ENCODE measurements at places on chromosomes 16 and 17.

DNA sequence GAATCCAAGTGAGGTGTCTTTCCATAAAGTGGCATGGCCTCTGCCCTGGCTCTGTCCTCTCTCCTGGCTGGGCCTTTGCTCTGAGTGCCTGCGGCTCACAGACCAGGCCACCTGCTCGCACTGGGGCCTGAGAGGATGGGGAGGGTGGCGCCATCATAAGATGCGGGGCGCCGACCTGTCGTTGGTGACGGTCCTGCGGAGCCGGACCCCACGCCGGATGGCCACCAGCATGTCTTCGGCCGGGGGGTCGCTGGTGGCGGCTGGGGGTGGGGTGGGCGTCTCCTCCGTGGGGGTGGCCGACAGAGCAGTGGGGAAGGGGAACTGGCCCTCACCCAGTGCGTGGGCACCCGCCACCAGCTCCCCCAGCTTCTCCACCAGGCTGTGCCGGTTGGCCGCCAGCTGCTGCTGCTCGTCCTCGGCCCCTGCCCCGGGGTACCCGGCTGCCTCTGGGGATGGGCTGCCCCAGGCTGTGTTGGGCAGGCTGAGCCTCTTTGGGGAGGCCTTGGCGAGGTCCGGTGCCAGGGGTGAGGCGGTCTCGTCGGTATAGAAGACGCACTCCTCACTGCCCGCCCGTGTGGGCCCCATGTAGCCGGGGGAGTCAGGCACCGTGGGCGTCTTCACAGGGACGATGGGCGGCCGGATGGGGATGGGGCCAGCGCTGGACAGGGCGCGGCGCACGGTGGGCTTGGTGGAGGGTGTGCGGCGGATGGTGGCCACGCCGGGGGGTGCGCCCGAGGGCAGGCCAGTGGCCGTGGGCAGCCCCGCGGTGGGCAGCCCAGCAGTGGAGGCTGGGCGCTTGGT lies 17.4 kb downstream of the IL34 start:
- no peak for DNase-seq

DNA sequence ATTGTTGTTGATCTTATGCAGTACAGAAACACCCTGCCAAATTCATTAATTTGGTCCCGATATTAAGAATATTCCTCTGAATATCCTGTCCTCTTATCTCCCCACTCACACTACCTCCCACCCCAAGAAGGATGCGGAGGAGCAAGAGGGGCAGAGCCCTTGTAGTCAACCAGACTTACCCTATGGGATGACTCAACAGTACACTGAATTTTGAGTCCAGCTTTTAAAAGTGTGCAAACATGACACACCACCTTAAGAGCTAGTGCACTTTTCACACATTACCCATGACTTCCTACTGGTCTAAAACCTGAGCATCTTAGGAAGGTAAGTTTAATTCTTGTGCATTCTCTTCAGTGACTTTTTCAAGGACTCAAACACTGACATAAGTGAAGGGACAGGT lies 9.5 kb downstream of the USP22 start:
- no peak for DNase-seq

- no peak for DNase-seq
Measured at GRCh38 chr16:4750896-4751295, 16.1 kb downstream of the ZNF500 start.

DNA sequence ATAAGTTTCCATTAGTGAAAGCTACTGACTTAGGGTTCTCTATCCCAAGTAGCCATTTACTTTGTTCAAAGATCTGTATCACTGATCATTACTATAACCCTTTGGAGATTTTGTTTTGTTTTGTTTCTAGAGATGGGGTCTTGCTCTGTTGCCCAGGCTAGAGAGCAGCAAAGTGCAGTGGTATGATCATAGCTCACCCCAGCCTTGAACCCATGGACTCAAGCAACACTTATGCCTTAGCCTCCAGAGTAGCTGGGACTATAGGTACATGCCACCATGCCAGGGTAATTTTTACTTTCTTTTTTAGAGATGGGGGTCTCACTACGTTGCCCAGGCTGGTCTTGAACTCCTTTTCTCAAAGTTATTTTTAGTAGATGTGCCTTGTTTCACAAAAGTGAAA lies 154.7 kb downstream of the KCNJ2 start:
- DNase-seq, result no peak

DNA sequence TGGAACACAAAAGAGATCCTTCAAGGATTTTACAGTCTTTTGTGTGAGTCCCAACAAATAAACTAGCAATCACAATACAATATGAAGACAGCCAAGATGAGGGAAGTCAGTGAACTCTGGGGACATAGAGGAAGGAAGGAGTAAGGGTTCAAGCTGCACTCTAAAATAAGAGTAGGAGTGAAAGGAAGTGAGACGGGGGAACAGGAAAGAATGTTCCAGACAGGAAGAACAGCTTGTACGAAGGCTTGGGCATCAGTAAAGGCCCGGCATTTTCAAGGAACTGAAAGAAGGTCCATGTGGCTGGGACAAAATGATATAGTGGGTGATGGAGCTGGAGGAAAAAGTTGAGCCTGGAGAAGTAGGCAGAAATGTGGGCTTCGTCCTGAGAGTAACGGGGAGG lies 4.5 kb downstream of the CCL17 start:
- DNase-seq, result no peak

- no peak for DNase-seq
Measured at GRCh38 chr16:81486540-81487061, 42.0 kb downstream of the CMIP start.

DNA sequence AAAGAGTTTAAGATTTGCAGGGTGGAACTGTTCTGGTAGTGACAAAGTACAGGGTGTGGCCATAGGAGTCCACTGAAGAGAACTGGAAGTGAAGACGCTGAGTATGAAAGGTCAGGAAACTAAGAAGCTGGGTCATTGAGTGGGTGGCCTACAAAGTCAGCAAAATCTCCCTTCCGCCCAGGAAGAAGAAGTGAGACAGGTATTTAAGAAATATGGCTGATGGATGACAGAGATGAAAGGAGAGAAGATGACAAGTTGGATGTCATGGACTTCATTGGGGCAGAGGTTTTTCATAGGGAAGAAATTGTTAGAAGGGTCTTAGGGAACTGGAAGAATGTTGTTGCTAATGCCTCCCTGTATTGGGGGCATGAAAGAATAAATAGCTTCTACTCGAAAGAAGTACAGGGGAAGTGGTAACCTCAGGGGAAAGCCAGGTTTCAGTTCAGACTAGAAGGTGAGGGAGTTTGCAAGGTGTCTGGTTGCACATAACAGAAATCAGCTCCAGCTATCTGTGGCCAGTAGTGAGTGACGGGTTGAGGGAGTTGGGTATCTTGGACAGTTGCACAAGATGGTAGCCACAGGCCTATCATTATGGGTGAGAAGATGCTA lies 33.6 kb upstream of the MED13 start:
- DNase-seq, result no peak

DNA sequence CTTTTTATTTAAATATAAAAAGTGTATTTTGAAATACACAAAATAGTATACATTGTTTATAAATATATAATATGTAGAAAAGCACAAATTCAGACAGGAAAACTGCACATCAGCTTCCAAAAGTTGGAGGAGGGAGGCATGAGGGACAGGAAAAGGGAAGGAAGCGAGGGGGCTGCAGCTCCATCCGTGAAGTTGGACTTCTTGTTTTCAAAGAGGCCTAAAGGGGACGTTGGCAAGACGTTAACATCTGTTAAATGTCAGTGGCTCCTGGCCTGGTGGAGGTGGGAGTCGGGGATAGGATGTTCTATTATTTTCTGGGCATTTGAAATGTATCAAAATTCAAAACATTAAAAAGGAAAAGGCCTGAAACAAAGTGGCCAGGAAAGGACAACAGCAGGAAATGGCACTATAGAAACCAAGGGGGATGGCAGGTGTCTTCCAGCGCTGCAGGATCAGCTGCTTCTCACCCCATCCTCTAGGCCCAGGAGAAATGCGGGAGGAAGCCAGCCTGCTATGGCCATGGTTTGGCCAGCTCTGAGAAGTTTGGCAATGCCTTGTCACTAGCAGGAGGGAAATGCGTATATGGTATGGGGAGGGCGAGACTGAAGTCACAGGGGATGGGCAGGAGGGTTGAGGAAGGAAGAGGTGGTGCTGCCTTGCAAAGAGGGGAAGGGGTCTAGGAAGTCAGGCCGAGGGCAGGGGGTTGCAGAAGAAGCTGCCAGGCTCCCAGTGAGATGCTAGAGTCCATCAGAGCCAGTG lies 6.4 kb downstream of the CMTM2 start:
- no peak for DNase-seq

All from stimulated activated effector memory CD8-positive, alpha-beta T cell treated with anti-CD3 and anti-CD28 coated beads, Interleukin-12 subunit alpha, Interleukin-12 subunit beta, amount 100 ng/mL, for 72 hours (primary cell).